T follicular helper cell (primary cell): ENCODE measurements at places on chromosomes 11 and 22.
A peak's percentile ranks its signal among the peaks of the same experiment; 100 is the strongest.

DNA sequence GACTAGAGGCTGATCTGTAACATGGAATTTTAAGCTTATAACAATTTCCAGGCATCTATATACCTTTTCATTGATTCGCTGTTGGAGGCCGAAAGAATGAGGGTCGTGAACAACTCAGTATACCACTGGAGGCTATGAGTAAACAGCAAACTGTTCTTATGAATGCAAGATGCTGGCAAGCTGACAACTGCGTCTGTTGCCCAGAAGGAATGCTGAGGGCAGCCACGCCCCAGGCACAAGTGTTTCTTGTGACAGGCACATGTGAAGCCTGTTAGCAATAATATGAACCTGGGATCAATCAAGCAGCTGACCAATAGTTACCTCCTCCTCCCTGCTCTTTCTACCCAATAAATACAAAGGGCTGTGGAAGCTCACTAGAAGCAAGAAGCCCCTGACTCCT lies 15.3 kb downstream of the RTCB start:
- no peak for DNase-seq

DNA sequence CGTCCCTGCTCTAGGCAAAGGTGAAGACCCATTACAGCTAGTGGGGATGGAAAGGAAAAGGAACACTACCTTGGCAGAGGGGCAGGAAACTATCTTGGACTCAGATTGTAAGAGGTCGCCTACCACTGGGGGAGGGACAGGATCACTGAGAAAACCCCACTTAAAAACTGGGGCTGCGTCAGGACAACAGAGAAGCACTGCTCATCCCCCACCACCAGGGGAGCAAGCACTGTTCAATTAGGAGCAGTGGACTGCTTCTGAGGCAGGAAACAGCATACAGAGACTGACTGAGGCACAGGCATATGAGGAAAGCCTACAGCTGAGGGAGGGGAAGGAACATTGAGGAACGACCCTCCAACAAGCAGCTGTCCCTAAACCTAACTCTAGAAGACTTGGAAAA lies 20.8 kb upstream of the DLAT start:
- DNase-seq, result no peak

DNA sequence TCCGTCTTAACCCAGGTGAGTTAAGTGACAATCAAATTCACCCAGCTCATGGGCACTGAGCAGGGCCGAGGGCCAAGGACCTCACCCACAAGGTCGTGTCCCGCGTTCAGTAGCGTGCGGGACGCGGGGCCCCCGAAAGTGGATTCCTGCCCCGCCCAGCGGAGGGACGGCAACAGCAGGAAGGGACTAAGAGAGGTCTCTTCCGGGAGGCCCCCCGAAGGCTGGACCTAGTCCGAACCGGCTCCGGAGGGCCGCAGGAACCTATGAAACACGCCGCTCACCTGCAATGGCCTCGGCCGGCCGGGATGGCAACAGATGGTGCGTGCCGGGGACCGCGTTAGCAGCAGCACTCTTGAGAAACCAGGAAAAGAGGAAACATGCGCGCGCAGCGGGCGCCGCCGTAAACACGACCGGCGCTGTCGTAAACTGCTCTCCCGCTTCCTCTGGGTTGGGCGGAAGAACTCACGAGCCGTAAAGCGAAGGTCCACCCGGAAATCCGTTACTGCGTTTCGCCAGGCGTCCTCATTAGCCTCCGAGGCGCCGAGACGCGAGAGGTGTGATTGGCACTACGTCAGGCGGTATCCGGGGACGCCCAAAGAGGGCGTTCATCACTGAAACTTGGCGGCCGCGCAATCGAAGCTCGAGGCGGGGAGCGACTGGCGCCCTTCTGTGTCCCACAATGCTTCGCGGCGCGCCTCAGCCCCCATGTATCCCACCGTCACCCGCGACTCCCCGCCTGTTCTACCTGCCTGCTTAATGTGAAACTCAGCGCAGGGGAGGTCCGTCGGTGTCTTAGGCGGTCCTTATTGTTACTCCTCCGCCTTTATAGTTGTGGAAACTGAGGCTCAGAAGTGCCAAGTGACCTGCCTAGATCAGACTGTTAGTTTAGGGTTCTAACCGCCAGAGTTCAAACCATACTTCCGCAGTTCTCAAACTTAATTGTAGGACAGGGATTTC lies at the start of gene EIF3D:
EIF3D (minus strand) TSS at position 372 of the 957 bp plus-strand sequence. CDS start 3,045 bp downstream, outside the sequence.
- peak; percentile 98 for DNase-seq

- no peak for DNase-seq
Observed at GRCh38 chr11:1073261-1073724, 1.4 kb upstream of the MUC2 start.

DNA sequence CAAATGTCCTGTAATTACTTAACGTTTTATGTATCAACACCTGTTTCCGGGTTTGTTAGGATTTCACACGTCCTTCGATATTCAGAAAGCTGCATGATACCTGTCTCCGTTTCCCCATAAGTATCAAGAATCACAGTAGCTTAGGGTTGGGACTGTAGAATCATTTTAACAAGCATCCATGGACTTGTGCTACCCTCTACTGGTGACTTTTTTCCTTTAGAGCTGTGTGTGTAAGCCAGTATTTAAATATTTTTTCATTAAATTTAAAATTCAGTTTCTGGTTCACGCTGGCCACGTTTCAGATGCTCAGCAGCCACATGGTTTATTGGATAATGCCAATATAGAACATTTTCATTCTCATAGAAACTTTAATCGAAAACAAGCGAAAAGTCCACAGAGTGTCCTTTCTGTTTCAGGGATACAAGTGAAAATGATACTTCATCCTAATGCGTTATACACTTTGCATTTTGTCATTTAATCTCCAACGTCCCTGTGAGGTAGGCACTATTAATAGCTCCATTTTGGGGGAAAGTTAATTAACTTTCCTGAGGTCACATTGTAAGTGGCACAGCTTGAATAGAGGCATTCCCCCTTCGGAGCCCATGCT lies 61.5 kb upstream of the SLC25A18 start:
- peak; percentile 14 for DNase-seq

- no peak for DNase-seq
Observed at GRCh38 chr11:26025676-26026075, 306.3 kb upstream of the ANO3 start.

DNA sequence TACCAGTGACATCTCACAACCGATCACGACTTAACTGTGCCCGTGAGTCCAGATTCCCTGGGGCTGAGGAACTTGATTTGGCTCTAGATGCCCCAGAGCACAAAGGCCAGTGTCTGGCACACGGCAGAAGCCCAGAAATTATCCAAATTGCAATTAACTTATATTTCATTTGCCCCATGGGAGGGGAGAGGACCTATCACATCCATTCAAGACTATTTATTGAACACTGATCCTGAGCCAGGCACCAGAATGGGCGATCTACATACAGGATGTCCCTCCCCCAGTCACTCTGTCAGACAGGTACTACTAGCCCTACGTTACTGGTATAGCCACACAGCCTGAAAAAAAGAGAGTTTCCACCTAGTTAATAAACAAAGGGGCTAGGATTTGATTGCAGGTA lies 5.1 kb downstream of the DNAL4 start:
- DNase-seq, result no peak

GRCh38 chr11:88555018-88555828 lies 217.7 kb upstream of the CTSC start:
- no peak for DNase-seq

GRCh38 chr11:14500181-14500651 lies 605 bp upstream of the COPB1 start:
- peak; percentile 44 for DNase-seq

DNA sequence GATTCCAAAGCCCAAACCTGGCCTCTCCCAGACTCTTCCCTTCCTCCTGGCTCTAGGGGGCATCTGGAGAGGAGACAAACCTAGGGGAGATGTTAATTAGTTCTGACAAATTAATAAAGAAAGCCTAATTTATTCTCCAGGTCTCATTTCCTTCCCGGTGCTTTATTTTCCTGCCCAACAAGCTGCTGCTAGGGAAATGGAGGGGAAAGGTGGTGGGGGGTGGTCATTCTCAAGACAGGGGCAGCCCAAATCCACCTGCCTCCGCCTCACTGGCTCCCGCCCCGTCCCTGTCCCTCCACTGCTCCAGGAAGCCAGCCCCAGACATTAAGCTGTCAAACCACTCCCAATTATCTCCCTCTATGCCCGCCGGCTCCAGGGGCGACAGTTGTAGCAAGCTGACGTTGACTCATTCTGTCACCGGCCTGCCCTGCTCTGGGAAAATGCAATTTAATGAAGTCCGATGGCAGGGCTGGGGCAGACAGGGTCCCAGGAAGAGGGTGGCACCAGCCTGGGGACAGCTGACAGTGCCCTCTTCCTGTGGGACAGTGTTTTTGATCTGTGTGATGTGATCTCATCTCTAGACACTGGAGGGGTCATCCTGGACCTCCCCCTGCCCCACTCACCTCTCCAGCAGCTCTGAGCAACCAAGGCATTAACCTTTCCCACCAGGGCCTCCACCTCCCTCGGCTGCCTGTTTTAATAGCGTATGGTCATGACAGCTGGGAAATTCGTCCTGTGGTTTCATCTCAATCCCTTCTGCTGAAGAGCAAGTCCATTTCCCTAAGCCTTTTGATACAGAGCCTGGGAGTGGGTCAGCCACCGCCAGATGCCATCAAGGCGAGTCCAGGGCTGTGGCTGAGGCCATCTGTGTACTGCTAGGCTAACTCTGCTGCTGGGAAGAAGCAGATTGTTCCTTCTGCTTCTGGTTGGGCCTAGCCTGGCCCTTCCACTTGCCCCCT lies 27.1 kb downstream of the NECTIN1 start:
- DNase-seq, result no peak

- no peak for DNase-seq
Observed at GRCh38 chr11:46469926-46470325, 78.3 kb upstream of the CHRM4 start.

DNA sequence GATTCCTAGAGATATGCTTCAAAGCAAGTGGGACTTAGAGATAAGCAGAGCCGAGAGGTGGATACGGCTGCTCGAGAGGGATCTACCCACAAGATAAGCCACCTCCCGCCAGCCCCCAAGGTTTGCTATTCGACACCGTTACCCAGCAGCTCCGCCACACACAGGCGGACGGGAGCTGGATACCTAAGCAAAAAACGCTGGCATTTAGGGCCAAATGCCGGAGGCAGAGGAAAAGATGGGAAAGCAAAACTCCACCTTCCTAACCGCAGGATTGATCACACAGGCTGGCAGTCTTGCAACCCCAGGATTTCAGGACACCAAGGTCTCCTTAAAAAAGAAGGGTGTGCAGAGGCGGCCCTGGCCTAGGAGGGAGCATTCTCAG lies 709 bp downstream of the FTH1 start:
- no peak for DNase-seq

DNA sequence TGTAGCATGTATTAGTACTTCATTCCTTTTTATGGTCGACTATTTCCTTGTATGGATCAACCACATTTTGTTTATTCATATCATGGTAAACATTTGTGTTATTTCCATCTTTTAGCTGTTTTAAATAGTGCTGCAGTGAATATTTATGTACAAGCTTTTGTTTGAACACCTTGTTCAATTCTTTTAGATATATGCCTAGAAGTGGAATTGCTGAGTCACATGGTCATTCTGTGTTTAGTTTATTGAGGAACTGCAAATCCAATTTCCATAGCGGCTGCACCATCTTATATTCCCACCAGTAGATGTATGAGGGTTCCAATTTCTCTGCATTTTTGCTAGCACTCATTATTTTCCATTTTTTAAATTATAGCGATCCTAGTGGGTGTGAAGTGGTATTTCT lies 61.5 kb upstream of the GRK2 start:
- DNase-seq, result no peak

GRCh38 chr22:25816522-25817059 lies 74.6 kb downstream of the MYO18B start:
- DNase-seq, result no peak

DNA sequence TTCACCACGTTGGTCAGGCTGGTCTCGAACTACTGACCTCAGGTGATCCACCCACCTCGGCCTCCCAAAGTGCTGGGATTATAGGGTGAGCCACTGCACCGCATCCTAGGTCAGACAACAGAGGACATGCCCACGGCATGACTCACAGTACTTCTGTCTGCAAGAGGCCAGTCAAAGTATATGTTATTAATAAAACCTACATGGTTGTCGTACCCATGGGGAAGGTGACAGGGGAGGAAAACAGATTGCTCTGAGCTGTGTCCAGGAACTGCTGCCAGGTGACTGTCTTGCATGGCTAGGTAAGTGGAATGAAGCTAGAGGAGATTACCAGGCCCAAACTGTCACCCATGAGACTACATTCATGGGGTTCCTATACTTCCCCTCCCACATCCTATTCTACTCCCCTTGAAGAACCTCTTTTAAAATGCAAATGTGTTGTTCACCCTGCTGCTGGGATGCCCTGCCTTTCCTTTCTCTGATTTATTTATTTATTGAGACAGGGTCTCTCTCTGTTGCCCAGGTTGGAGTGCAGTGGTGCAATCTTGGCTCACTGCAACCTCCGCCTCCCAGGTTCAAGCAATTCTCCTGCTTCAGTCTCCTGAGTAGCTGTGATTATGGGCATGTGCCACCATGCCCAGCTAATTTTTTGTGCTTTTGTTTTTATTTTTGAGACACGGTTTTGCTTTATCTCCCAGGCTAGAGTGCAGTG lies 2.0 kb upstream of the NLRX1 start:
- DNase-seq, result no peak

GRCh38 chr11:32526760-32527159 lies 56.9 kb upstream of the EIF3M start:
- DNase-seq, result no peak

- DNase-seq, result no peak
Observed at GRCh38 chr11:22162756-22163155, 30.1 kb upstream of the ANO5 start.

DNA sequence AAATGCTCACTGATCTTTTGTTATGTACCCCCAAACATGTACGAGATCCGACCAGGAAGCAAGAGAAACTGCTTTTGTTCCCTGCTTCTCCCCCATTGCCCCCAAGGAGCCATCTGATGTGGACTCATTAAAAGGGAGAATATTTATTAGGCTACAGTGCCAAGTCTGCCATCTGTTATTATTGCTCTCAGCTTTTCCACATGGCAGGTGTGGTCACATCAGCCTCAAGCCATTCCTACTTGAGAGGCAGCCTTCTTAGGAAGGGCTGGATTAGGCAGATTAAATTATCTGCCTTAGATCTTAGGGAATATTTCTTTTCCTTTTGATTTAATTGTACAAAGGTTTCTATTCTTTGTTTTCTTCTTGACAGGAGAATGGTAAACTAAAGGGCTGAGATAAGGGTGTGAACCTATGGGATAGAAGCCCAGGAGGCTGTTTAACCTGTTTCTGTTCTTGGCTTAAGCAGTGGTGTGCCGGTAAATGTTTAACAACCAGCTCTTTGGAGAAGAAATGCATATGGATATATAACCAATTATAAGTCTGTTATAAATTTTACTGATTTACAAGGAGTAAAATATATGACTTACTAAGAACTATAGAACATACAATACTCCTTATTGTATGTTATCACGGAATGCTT lies 88.8 kb downstream of the PDHX start:
- no peak for DNase-seq

- no peak for DNase-seq
Observed at GRCh38 chr11:61406067-61406466, 13.7 kb downstream of the TMEM216 start.

GRCh38 chr11:120332822-120333716 lies 3.1 kb upstream of the ARHGEF12 start:
- no peak for DNase-seq

GRCh38 chr11:2305788-2306451 lies 4.1 kb downstream of the TSPAN32 start:
- no peak for DNase-seq
